HepG2 (cell line): ENCODE measurements at places on chromosomes 12 and 14.

DNA sequence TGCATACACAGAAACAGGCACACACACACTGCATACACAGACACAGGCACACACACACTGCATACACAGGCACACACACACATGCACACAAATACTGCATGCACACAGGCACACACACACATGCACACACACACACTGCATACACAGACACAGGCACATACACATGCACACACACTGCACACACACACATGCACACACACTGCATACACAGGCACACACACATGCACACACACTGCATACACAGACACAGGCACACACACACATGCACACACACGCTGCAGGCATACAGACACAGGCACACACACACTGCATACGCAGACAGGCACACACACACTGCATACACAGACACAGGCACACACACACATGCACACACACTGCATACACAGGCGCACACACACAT lies 32.7 kb upstream of the BTBD6 start:
- peaks cover 19% of the 10 kb centered on the region for H3K36me3 ChIP-seq
- DNase-seq: no peak
- no peaks in the 10 kb centered on the region for H3K4me1 ChIP-seq
- H3K27ac ChIP-seq: no peak overlapping the region
- H3K27me3 ChIP-seq: no peaks in the 10 kb centered on the region

- no peak for DNase-seq
- no peak overlapping the region for H3K4me3 ChIP-seq
- no peaks in the 10 kb centered on the region for H3K36me3 ChIP-seq
- no peaks in the 10 kb centered on the region for H3K27me3 ChIP-seq
- H3K4me1 ChIP-seq: no peaks in the 10 kb centered on the region
Measured at GRCh38 chr14:52220924-52221811, 46.3 kb upstream of the PTGDR start.

GRCh38 chr12:94686834-94687628 lies 36.7 kb upstream of the TMCC3 start:
- no peak overlapping the region for H3K27ac ChIP-seq
- H3K4me3 ChIP-seq: no peak overlapping the region
- H3K27me3 ChIP-seq: peaks cover 21% of the 10 kb centered on the region; the same call in 2 of the 3 replicates
- no peaks in the 10 kb centered on the region for H3K36me3 ChIP-seq
- no peak for DNase-seq

DNA sequence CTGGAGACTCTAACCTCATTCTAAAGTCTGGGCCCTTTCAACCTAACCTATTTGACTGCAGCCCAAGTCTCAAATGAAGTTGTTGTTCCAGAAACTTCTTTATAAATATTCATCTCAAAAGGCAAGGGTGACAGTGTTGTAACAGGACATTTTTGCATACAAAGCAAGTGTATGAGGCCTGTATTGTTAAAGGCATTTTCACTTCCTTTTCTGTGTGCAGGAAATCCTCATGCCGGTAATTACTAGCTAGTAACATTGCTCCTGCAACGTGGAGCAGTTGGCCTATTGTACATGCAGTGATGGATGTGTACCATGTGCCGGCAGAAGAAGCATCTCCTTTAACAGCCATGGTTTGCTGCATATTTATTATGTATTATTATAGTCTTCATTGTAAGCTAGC lies 156.5 kb upstream of the RMST start:
- H3K4me3 ChIP-seq: no peak overlapping the region
- no peaks in the 10 kb centered on the region for H3K27me3 ChIP-seq
- H3K4me1 ChIP-seq: no peaks in the 10 kb centered on the region
- DNase-seq: no peak
- H3K36me3 ChIP-seq: no peaks in the 10 kb centered on the region

DNA sequence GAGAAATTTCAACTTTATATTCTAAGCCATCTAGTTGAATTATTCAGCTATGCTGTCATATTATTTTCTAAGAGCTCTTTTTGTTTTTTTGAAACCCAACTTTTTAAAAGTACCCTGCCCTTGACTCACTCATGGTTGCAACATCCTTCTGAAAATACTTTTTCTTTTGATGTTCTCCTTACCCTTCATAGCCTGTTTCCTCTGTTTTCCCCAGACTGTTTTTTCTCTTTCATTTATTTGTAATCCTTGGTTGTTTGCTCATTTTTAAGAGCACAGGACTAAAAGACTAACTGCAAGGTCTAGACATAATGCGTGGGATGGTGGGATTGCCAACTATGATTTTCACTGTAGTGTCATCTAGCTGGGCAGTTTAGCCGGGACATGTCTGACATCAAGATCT lies 21.2 kb upstream of the CDKL1 start:
- H3K4me1 ChIP-seq: peaks cover 11% of the 10 kb centered on the region
- H3K4me3 ChIP-seq: no peak overlapping the region
- no peaks in the 10 kb centered on the region for H3K27me3 ChIP-seq
- peak; percentile 56 for DNase-seq
- no peak overlapping the region for H3K27ac ChIP-seq

DNA sequence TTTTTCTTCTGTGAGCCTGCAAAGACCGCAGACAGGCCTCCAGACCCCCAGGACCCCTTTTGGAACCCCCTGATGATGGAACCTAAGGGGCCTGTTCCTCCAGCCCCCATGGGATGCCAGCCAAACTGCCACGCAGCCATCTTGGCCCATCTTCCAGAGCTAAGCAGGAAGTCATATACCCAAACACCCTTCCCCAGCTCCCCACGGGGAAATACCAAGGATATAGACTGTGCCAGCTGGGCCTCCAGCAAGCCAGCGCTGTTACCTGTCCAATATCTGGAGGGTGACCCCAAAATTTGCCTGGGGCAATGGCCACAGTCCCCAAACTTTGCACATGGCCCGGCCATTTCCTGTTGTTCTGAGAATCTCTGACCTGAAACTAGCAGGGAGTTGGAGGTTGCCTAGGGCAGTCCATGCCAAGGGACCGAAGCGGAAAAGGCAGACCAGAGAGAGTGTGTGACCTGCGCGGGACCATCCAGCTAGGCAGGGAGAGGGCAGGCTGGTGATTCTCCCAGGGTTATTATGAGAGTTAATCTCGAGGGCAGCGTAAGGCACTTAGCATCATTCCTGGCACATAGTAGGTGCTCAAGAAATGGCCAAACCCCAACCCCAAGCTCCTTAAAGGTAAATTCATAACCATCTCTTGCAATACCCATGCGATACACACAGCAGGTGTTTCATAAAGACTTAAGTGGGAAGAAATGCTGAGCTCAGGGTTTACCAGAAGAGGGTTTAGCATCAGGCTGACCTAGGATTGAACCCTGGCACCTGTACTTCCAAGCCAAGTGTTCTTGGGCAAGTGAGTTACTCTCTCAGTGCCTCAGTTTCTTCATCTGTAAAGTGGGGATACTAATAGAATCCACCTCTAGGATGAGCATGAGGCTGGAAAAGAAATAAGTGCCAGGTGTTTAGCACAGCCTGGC lies 2.6 kb upstream of the RASAL1 start:
- H3K4me1 ChIP-seq: peaks cover 11% of the 10 kb centered on the region
- H3K36me3 ChIP-seq: no peaks in the 10 kb centered on the region
- DNase-seq: no peak
- no peak overlapping the region for H3K27ac ChIP-seq
- peaks cover 12% of the 10 kb centered on the region; the same call in 2 of the 3 replicates for H3K27me3 ChIP-seq

GRCh38 chr12:113142173-113142885 lies 6.8 kb upstream of the RASAL1 start:
- H3K4me3 ChIP-seq: no peak overlapping the region
- H3K27ac ChIP-seq: no peak overlapping the region
- peaks cover 11% of the 10 kb centered on the region for H3K4me1 ChIP-seq
- H3K36me3 ChIP-seq: no peaks in the 10 kb centered on the region

GRCh38 chr12:97046901-97047300 lies 139.8 kb downstream of the NEDD1 start:
- H3K4me3 ChIP-seq: no peak overlapping the region
- no peaks in the 10 kb centered on the region for H3K27me3 ChIP-seq
- no peak for DNase-seq
- no peaks in the 10 kb centered on the region for H3K36me3 ChIP-seq
- H3K4me1 ChIP-seq: no peaks in the 10 kb centered on the region
- H3K27ac ChIP-seq: no peak overlapping the region

- no peak overlapping the region for H3K27ac ChIP-seq
- peaks cover 15% of the 10 kb centered on the region for H3K4me1 ChIP-seq
- H3K27me3 ChIP-seq: no peaks in the 10 kb centered on the region
- H3K36me3 ChIP-seq: no peaks in the 10 kb centered on the region
- no peak for DNase-seq
- H3K4me3 ChIP-seq: no peak overlapping the region
Measured at GRCh38 chr14:69274321-69274720, 14.4 kb downstream of the GALNT16 start.

- DNase-seq: no peak
- no peaks in the 10 kb centered on the region for H3K27me3 ChIP-seq
- H3K36me3 ChIP-seq: no peaks in the 10 kb centered on the region; the same call in 1 of the 2 replicates
- peak overlapping the region; percentile 83 for H3K4me3 ChIP-seq
- H3K27ac ChIP-seq: peak overlapping the region; percentile 88
Measured at GRCh38 chr14:64987438-64987767, 708 bp downstream of the FNTB start.

- H3K36me3 ChIP-seq: no peaks in the 10 kb centered on the region
- no peaks in the 10 kb centered on the region; the same call in 1 of the 2 replicates for H3K27me3 ChIP-seq
- H3K4me1 ChIP-seq: peaks cover 8% of the 10 kb centered on the region; the same call in 1 of the 2 replicates
- DNase-seq: no peak
Measured at GRCh38 chr12:115752156-115752555, 525.3 kb downstream of the MED13L start.

DNA sequence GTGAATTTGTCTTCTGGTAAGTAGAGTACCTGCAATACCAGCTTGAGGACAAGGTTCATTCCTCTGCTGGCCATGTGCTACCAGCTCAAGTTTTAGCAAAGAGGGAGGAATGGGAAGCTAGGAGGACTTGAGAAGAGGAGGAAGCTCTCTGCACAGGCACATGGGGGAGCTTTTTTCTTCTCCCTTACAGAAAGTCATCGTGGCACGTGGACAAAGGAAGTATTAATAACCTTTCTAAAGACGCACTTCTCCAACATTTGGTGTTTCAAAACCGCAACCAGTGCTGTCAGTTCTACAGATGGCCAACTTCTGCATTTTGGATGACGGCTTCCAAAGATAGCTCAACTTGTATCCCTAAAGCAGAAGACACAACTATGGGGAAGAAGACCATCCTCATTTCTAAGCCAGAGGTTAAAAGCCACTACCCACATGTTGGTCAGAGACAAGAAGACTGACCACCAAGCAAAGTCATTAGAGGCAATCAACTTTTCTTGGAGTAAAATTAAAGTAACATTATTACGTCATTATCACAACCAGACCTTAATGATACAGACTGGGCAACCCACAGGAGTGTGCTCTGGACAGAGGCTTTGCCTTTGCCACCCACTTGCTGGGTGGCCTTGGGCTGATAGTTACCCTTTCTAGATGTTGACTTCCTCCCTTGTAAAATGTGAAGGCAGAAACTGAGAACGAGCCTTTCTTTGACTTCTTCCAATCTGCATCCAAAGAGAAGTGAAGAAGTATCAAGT lies 12.3 kb upstream of the TMED10 start:
- H3K27ac ChIP-seq: no peak overlapping the region
- H3K4me1 ChIP-seq: peaks cover 20% of the 10 kb centered on the region; the same call in 1 of the 2 replicates
- H3K27me3 ChIP-seq: peaks cover 18% of the 10 kb centered on the region; the same call in 2 of the 3 replicates
- DNase-seq: no peak
- H3K4me3 ChIP-seq: no peak overlapping the region

DNA sequence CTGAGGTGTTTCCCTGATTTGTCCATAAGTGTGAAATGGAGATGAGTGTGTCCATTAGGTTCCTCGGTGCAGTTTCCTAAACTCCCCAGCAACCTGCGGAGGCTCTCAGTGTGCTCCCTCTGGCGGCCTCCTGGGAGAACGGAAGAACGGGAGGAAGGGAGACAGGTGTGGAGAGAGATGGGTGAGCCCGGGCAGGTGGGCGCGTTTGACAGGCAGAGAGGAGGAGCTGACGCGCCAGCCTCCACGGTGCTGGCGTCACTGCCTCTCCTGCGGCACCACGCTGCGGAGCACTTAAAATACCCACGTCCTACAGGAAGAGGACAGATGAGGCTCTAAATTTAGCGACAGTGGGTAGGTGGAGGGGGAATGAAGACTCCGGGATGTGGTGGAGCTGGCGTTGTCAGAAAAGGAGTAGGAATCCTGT lies 26.8 kb upstream of the PEX5 start:
- peak; percentile 52 for DNase-seq
- H3K36me3 ChIP-seq: 0 out of 2 replicates have a peak, but pooled peaks cover 1% of the 10 kb centered on the region
- H3K4me3 ChIP-seq: no peak overlapping the region

GRCh38 chr12:52452101-52452500 lies at the start of gene KRT6B:
Gene KRT6B (minus strand): TSS chr12:52452146. CDS start chr12:52452078, 68 bp downstream.
- no peaks in the 10 kb centered on the region for H3K27me3 ChIP-seq
- no peaks in the 10 kb centered on the region for H3K36me3 ChIP-seq
- no peaks in the 10 kb centered on the region for H3K4me1 ChIP-seq
- no peak within 1 kb of the TSS for H3K4me3 ChIP-seq
- no peak for DNase-seq

GRCh38 chr12:42145552-42146215 lies 1.0 kb upstream of the GXYLT1 start:
- no peaks in the 10 kb centered on the region for H3K27me3 ChIP-seq
- no peak overlapping the region for H3K27ac ChIP-seq
- peaks cover 40% of the 10 kb centered on the region for H3K4me1 ChIP-seq
- no peaks in the 10 kb centered on the region for H3K36me3 ChIP-seq

GRCh38 chr12:75853626-75854025 lies 177.9 kb downstream of the PHLDA1 start:
- H3K4me1 ChIP-seq: peaks cover 10% of the 10 kb centered on the region
- H3K27ac ChIP-seq: no peak overlapping the region
- no peaks in the 10 kb centered on the region for H3K36me3 ChIP-seq
- no peaks in the 10 kb centered on the region for H3K27me3 ChIP-seq
- no peak overlapping the region for H3K4me3 ChIP-seq

- no peaks in the 10 kb centered on the region for H3K36me3 ChIP-seq
- 0 out of 2 replicates have a peak, but pooled peaks cover 1% of the 10 kb centered on the region for H3K27me3 ChIP-seq
Measured at GRCh38 chr14:56180754-56181542, 62.7 kb downstream of the PELI2 start.

GRCh38 chr14:68939181-68939892 lies 39.8 kb downstream of the ACTN1 start:
- peaks cover 86% of the 10 kb centered on the region for H3K4me1 ChIP-seq
- H3K4me3 ChIP-seq: peak overlapping the region; percentile 31
- H3K27me3 ChIP-seq: no peaks in the 10 kb centered on the region
- H3K36me3 ChIP-seq: peaks cover 17% of the 10 kb centered on the region
- peak overlapping the region; percentile 78 for H3K27ac ChIP-seq
- DNase-seq: no peak

DNA sequence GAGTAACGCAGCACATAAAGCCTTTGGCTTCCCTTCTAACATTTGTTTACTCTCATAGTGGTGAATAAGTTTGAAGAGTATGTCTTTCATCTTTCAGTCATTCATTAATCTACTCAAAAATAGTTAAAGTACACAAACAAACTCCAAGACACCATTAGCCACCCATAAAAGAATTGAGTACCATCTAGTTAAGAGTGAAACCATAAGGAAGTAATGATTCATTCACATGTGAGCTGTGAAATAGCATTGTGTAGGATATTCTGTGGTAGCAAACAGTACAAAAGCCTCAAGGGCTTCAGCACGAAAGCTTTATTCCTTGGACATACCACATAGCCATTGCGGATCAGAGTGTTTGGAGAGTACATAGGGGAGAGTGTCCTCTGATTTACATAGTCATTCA lies 13.9 kb downstream of the SYT1 start:
- no peaks in the 10 kb centered on the region for H3K36me3 ChIP-seq
- no peaks in the 10 kb centered on the region for H3K4me1 ChIP-seq
- H3K27me3 ChIP-seq: no peaks in the 10 kb centered on the region
- DNase-seq: no peak
- H3K27ac ChIP-seq: no peak overlapping the region
